Neural progenitor cell (in vitro differentiated cells): ENCODE measurements at places on chromosomes 2 and 18. TPM values are rescaled to one million over a fixed set of nuclear protein-coding genes. Genes with fewer than 3 reads are reported as not detected.
A peak's percentile ranks its signal among the peaks of the same experiment; 100 is the strongest.

The C2orf80 gene
- total RNA-seq = 0.81 TPM in 1 of 2 replicates, not detected in the other

- no peak overlapping the region for H3K4me3 ChIP-seq
- no peaks in the 10 kb centered on the region for H3K27me3 ChIP-seq
- no peak for DNase-seq
Observed at GRCh38 chr2:24199968-24200590, 25.2 kb downstream of the FAM228A start.

- H3K4me3 ChIP-seq = no peak overlapping the region
- no peak for DNase-seq
- no peaks in the 10 kb centered on the region for H3K4me1 ChIP-seq
- no peaks in the 10 kb centered on the region for H3K36me3 ChIP-seq
- H3K27ac ChIP-seq = no peak overlapping the region
Observed at GRCh38 chr2:236705295-236706105, 135.9 kb downstream of the ACKR3 start.

DNA sequence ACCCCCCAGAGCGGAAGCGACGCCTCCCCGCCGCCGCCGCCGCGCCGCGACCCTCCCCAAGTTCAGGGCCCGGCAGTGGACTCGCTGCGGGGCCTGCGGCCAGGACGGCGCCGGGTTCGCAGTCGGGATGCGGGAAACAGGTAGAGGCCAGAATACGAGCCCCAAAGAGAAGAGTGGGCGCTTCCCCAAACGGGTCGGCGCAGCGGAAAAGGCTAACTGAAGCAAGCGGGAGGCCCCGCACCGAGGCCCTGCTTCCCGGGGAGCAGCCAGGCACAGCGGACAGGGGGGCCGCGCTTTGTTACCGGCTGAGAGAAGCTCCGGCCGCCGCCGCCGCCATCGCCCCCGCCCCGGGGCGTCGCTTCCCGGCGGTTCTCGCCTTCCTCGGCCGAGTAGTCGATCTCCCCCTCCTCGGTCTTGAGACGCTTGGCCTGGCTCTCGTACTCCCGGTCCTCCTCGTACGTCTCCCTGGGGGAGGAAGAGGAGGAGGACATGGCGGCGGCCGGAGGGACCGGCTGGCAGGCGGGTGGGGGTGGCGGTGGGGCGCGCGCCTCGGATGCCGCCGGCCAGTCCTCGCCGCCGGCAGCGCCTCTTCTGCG, 494 bp downstream of the HNRNPLL start:
- H3K4me1 ChIP-seq = peaks cover 28% of the 10 kb centered on the region
- H3K4me3 ChIP-seq = peak overlapping the region; percentile 95
- no peaks in the 10 kb centered on the region for H3K36me3 ChIP-seq
- peak overlapping the region; percentile 98 for H3K27ac ChIP-seq
- no peaks in the 10 kb centered on the region for H3K27me3 ChIP-seq
- DNase-seq = peak; percentile 69

DNA sequence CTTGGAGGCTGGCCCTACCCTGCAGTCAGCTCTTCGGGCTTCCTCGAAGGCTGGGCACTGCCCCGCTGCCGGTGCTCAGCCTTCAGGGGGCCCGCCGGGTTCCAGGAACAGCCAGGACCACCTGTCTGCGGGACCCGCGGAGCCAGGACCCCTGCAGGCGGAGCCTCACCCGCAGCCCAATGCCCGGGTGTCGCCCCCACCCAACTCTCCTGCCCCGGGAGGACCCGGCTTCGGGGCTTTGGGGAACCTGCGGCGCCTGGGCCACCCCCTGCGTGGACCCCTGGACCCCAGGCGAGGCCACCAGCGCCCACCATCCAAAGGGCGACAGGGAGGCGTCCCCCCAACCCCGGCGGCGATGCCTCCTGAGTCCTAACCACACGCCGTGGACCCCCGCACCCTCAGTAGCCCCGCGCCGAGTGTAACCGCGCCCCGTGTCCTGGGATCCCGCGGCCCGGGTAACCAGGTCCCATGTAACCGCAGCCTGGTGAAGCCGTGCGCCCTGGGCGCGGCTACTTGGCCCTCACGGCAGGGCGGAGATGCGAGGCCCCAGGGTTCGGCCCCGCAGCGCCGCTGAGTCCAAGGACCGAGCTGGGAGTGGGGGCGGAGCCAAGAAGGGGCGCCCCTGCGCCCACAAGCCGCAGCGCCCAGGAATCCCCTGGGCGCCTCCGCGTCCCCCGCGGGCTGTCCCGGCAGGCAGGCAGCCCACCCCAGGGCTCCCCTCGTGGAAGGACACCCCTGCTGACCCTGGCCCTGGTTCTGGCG, 11.0 kb upstream of the UBE2F start:
- no peaks in the 10 kb centered on the region for H3K36me3 ChIP-seq
- no peaks in the 10 kb centered on the region for H3K4me1 ChIP-seq
- peak; percentile 51 for DNase-seq
- peaks cover 41% of the 10 kb centered on the region for H3K27me3 ChIP-seq
- H3K4me3 ChIP-seq = peak overlapping the region; percentile 67

DNA sequence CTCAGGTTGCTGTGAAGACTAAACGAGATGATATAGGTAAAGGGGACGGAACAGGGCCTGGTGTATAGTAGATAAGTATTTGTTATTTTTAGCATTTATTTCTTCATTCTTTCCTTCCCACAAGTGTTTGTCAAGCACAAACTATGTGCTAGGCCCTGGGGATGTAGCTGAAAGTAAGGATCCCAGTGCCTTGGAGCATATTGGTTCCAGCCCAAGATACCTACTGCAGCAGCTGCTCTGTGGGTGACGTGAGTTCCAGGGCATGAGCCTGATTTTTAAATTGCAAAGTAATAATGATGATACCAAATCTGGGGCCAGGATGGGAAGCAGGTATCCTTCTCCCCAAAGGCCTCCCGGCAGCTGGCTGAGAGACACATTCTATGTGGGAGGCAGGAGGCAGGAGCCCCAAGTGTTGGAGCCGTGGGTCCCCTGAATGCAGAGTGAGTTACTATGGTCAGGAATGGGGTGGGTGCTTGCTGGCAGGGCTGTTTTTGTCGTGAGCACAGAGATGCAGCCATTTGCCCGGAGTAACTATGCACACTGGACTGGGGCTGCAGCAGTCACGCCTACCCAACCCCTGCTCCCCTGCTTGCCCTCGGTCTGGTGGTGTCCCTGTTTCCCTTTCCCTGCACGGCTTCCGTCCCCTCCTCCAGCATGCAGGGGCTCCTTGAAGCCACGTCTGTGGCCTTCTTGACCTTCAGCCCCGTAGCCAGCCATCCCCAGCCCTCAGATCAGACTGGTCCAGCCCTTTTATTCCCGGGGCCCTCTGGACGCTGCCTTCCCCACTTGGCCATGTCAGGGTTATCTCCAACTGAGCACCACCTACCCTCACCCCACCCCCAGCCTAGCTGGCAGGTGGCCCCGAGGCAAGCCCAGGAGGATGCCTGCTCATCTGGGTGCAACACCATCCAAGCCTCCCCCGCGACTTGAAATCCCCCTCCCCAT, 52.4 kb downstream of the INHBB start:
- no peaks in the 10 kb centered on the region for H3K4me1 ChIP-seq
- H3K36me3 ChIP-seq = no peaks in the 10 kb centered on the region
- H3K27ac ChIP-seq = no peak overlapping the region
- H3K27me3 ChIP-seq = no peaks in the 10 kb centered on the region

DNA sequence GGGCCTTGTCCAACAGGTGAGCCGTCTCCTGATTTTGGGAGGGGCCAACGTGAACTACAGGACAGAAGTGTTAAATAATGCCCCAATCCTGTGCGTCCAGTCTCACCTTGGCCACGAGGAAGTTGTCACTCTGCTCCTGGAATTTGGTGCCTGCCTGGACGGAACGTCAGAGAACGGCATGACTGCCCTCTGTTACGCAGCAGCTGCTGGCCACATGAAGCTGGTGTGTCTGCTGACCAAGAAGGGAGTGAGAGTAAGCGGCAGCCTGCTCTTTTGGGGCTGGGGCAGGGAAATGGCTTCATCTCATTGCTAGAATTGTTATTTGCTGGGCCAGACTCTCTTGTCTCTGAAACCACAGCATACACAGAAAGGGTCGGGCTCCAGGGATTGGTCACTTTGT, 92.3 kb downstream of the WDSUB1 start:
- H3K4me1 ChIP-seq = peaks cover under 1% of the 10 kb centered on the region
- no peak for DNase-seq
- no peaks in the 10 kb centered on the region for H3K27me3 ChIP-seq
- H3K36me3 ChIP-seq = no peaks in the 10 kb centered on the region

DNA sequence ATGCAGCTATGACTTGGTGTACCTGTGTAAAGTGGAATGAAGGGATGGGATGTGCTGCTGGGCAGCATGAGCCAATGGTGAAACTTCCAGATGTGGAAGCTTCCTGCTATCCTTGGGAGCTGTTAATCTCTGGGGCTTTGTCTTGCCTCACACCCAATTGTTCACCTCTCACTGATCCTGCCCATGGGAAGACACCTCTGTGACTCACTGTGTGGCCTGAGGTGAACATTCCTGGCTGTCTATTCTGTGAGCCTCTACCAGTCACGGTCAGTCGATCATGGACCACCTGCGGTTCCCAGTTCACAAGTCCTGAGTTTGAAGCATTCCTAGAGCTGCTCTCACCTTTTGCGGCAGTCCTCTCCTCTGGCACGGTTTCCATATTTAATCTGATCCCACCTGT, 12.1 kb downstream of the NEURL3 start:
- H3K27me3 ChIP-seq = no peaks in the 10 kb centered on the region
- no peak overlapping the region for H3K4me3 ChIP-seq
- H3K36me3 ChIP-seq = no peaks in the 10 kb centered on the region
- DNase-seq = peak; percentile 41
- no peak overlapping the region for H3K27ac ChIP-seq
- no peaks in the 10 kb centered on the region for H3K4me1 ChIP-seq

DNA sequence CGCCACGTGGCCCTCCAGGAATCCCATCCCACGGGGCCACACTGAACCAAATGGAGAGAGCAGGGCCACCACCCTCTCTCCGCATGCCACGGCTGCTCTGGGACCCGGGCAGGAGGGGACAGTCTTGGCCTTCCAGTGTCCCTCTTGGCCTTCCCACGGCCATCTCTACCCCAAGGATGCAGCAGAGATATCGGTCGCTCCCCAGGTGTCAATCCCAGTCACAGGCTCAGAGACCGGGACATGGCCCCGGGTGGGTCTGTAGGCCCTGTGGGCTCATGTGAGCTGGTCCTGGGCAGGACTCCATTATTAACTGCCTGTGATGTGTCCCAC, 15.3 kb downstream of the CAPN10 start:
- DNase-seq = no peak
- no peak overlapping the region for H3K4me3 ChIP-seq
- H3K36me3 ChIP-seq = no peaks in the 10 kb centered on the region
- no peaks in the 10 kb centered on the region for H3K27me3 ChIP-seq
- H3K27ac ChIP-seq = no peak overlapping the region

DNA sequence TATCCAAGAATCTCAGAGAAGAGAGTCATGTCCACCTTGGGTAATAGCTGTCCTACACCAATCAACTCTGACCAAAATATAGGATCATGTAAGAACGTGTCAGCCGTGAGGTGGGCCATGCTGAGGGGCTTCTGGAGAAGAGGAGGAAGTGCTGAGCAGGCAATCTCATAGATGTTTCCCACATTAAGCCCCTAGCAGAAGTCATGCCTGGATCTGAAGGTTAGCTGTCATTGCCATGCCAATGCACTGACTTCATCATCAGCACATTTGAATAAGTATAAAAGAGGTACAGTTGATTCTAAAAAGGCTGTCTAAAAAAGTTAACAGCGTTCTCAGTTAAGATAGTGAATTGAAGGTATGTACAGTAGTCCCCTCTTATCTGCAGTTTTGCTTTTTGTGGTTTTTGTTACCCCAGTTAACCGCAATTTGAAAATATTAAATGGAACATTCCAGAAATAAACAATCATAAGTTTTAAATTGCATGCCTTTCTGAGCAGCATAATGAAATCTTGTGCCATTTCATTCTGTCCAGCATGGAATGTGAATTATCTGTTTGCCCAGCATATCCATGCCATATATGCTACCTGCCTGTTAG, 67.2 kb upstream of the TMEM17 start:
- no peak overlapping the region for H3K4me3 ChIP-seq
- H3K4me1 ChIP-seq = peaks cover 11% of the 10 kb centered on the region
- no peaks in the 10 kb centered on the region for H3K36me3 ChIP-seq
- peaks cover 37% of the 10 kb centered on the region for H3K27me3 ChIP-seq

GRCh38 chr18:63439334-63439733, 17.1 kb upstream of the VPS4B start:
- H3K27ac ChIP-seq = no peak overlapping the region
- no peaks in the 10 kb centered on the region for H3K4me1 ChIP-seq
- DNase-seq = peak; percentile 71
- no peaks in the 10 kb centered on the region for H3K27me3 ChIP-seq

DNA sequence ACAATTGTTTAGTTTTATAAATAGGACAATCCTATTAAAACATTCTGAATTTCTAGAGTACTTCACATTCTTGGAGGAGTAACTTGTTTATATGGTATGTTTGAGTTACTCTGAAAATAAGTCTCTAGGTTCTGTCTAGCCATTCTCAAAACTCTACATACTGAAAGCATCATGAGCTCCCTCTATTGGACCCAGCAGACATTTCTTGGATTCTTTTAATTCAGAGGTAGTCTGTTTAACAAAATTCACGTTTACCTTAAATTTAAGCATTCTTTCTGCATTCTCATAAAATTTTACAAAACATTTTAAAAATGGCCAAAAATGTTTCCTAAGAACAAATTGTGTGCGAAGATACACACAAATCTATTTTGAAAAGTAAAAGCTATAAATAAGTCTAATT, 15.3 kb downstream of the SP9 start:
- no peaks in the 10 kb centered on the region for H3K4me1 ChIP-seq
- H3K27ac ChIP-seq = no peak overlapping the region
- DNase-seq = peak; percentile 37

- H3K27me3 ChIP-seq = peaks cover 7% of the 10 kb centered on the region
- H3K4me3 ChIP-seq = peak overlapping the region; percentile 88
- H3K4me1 ChIP-seq = peaks cover 7% of the 10 kb centered on the region
- no peak for DNase-seq
- H3K27ac ChIP-seq = peak overlapping the region; percentile 92
- H3K36me3 ChIP-seq = no peaks in the 10 kb centered on the region
Observed at GRCh38 chr18:79069717-79070151, 540 bp downstream of the ATP9B start.

DNA sequence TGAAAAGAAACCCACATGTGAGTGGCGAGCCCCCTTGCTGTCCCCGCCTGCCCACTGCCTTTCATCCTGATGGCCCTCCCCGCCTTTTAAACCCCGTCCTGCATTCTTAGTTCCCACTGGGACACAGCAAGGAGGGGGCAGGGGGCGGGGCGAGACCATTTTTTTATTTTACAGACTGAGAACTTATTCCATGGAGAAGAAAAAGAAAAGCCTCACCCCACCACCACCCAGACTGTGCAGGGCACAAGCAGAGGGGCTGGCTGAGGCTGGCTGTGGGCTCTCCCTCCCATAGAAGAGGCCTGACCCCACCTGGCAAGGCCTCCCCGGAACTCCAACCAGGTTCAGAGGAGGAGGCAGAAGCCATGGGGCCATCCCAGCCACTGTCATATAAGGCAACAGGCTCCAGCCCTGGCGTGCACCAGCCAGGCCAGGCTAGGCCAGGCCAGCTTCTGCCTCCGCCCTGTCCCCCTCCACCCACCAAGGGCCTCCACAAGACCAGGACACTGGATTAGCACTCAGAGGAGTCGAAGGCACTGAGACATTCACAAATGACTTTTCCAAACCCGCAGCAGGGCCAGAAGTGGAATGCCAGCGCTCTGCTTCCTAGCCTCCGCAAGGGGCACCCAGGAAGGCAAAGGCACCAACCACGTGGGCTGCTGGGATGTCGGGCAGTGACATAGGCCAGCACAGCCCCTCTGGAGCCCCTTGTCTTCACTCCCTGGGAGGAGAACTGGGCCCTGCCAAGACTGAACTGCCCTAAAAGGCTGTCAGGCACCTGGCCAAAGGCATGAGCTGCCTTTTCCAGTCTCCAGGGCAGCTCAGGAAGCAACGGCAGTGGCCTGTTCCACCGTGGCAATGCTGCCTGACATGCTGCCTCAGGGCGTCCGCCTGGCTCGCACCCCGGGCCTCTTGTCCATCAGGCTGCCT, 37.5 kb upstream of the SEMA4C start:
- H3K27me3 ChIP-seq = no peaks in the 10 kb centered on the region
- peak overlapping the region; percentile 5 for H3K4me3 ChIP-seq
- DNase-seq = peak; percentile 91
